Activated B cell treated with CpG ODN at 0.5 μM for 24 hours (primary cell): ENCODE measurements at places on chromosomes 7 and 10.
A peak's percentile ranks its signal among the peaks of the same experiment; 100 is the strongest.

DNA sequence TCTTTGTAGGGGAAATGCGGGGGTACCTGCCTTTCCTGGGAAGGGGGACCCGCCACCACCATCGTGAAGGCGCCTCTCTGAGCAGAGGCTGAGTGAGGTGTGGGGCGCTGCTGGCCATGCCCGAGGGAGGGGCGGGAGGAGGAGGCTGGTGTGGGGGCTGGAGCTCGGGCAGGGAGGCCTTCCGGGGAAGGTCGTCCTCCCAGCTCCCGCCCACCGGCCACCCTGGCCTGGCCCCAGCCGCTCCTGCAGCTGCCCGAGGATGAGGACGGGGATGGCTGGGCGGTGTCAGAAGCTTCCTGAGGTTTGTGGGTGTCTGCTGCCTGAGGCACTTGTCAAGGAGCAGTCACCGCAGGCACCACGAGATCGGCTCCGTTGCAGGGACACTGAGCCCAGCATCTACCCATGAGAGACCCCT lies 11.4 kb downstream of the PWWP2B start:
- no peak for DNase-seq

- no peak for DNase-seq
Observed at GRCh38 chr10:97029271-97029670, 156.5 kb downstream of the SLIT1 start.

GRCh38 chr7:151551820-151552219 lies 32.1 kb upstream of the RHEB start:
- DNase-seq = no peak

- peak; percentile 33 for DNase-seq
Observed at GRCh38 chr7:35036361-35037171, 719 bp downstream of the DPY19L1 start.

GRCh38 chr10:127649642-127650041 lies 87.3 kb upstream of the FOXI2 start:
- DNase-seq = no peak

- DNase-seq = no peak
Observed at GRCh38 chr10:120607016-120607709, 150.1 kb downstream of the PLPP4 start.

- DNase-seq = no peak
Observed at GRCh38 chr7:88226886-88227516, 7.2 kb upstream of the SRI start.

- no peak for DNase-seq
Observed at GRCh38 chr7:132187869-132188789, 388.1 kb downstream of the PLXNA4 start.

DNA sequence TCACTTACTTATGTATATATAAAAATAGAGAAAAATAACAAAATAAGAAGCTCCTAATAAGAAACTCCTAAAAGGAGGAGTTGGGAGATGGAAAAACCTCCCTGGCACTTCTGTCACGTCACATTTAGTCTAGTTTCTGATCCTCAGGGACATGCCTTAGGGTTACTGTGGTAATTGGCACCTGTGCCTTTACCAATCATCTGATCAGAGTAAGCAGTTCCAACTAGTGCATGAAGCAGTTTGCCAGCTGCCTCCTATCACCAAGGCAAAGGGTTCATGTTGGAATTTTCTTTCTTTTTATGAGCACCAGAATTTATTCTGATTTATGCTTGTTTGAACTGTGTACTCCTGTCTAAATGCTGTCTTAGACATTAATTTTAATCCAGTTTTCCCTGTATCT lies 49.9 kb downstream of the ARL4A start:
- DNase-seq = no peak
